ENCODE measurements at places on chromosomes 1 and 21. TPM values are rescaled to one million over a fixed set of nuclear protein-coding genes. Genes with fewer than 3 reads are reported as not detected.
A peak's percentile ranks its signal among the peaks of the same experiment; 100 is the strongest.

The FMO2 gene
- not detected for total RNA-seq

The DPYD gene
- 1.3 TPM for total RNA-seq

The TAL1 gene
- 0.30 TPM for total RNA-seq

The COL11A1 gene
- total RNA-seq = 41.0 TPM

GRCh38 chr1:23475134-23475628 is 8.8 kb downstream of the ASAP3 start:
- peak; percentile 95 for DNase-seq
- no peak overlapping the region for H3K27ac ChIP-seq
- no peaks in the 10 kb centered on the region for H3K27me3 ChIP-seq

DNA sequence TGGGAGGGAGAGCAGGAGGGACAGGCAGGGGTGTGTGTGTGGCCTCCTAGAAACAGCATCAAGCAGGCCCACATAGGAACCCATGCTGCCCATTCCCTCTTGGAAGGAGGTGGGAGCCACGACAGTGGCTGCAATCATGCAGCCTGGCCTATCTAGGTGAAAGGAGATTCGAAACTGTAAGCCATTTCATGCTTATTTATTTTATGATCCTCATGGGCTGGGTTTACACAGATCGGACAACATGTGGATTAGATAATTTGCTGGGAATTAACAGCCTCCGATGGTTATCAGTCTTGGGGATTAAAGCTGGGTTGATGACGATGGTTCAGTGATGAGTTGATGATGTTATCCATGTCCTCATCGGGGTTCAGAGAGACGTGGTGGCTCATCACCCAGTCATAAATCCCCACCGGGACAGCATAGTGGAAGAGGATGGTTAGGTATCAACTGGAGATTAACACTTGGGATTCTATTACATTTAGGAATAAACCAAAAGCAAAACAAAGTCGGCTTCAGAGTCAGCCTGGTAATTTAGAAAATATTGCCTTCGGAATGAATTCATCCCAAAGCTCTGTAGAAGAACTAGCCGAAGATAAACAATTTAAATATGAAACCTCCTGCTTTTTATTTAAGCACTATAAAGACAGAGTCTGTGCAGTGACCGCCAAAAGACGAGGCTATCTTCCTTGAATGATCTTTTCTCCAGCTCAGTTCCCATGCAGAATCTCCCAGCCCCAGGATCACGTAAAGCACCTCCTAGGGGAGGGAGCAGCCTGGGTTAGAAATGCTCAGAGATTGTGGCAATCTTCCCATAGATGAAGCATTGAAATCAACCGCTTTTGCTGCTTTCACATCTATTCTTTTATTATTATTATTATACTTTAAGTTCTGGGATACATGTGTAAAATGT is 252.8 kb downstream of the FOXD2 start:
- peaks cover 10% of the 10 kb centered on the region for H3K4me1 ChIP-seq
- no peaks in the 10 kb centered on the region for H3K36me3 ChIP-seq
- no peak for DNase-seq
- no peak overlapping the region for H3K27ac ChIP-seq

- H3K4me1 ChIP-seq = no peaks in the 10 kb centered on the region
- H3K27ac ChIP-seq = no peak overlapping the region
- no peaks in the 10 kb centered on the region for H3K27me3 ChIP-seq
- DNase-seq = no peak
- no peak overlapping the region for H3K4me3 ChIP-seq
- peaks cover 14% of the 10 kb centered on the region for H3K36me3 ChIP-seq
Observed at GRCh38 chr1:22524481-22524880, 38.8 kb upstream of the EPHA8 start.

- peaks cover 81% of the 10 kb centered on the region for H3K27me3 ChIP-seq
- no peaks in the 10 kb centered on the region for H3K36me3 ChIP-seq
- H3K4me3 ChIP-seq = peak within 1 kb of the TSS; percentile 36
- no peak within 1 kb of the TSS for H3K27ac ChIP-seq
Observed at GRCh38 chr1:154502066-154502743, at the start of the genes SHE and TDRD10. Gene SHE (minus strand): TSS chr1:154502412. CDS start chr1:154502026, 386 bp downstream. Gene TDRD10 (plus strand): TSS chr1:154502219. CDS start chr1:154506904, 4,685 bp downstream.

DNA sequence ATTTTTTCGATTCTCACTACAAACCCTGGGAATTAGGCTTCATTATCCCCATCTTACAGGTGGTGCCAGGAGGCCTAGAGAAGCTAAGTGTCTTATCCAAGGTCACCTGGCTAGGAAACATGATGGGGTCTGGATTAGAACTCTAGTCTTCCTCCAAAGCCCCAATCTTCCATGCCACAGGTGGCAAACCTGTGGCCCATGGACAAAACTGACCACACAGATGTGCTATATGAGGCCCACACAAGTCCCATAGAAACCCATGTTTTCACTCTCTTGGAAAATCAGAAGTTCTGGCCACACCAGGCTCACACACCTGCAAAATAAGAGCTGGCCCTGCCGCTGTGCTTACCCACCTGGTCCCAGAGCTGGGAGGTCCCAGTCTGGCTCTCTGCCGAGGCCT is 21.6 kb downstream of the VWA5B1 start:
- peaks cover 7% of the 10 kb centered on the region for H3K4me1 ChIP-seq
- no peaks in the 10 kb centered on the region for H3K36me3 ChIP-seq
- no peak for DNase-seq
- H3K27ac ChIP-seq = no peak overlapping the region
- H3K27me3 ChIP-seq = no peaks in the 10 kb centered on the region
- no peak overlapping the region for H3K4me3 ChIP-seq

DNA sequence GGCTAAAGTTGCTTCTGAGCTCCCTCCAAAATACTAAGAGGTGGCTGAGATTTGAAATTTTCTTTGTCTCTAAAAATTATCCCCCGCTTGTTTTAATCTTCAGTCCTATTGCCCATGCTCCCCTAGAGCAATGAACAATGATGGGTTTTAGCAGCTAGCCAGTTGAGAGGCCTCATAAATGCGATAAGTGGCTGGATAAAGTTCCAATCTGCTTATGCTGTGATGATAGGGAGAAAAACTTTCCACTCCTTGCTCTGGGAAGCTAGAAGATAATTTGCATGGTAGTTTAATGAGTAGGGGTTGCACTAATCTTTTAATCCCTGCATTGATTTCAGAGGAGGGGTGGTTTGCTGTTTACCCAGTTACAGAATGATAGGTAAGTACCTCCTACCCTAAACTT is 9.6 kb upstream of the PRPF3 start:
- no peak overlapping the region for H3K4me3 ChIP-seq
- H3K27ac ChIP-seq = no peak overlapping the region
- DNase-seq = no peak
- H3K36me3 ChIP-seq = peaks cover 3% of the 10 kb centered on the region
- H3K27me3 ChIP-seq = no peaks in the 10 kb centered on the region

GRCh38 chr1:30844631-30845030 is 63.9 kb downstream of the SDC3 start:
- no peak for DNase-seq
- no peaks in the 10 kb centered on the region for H3K36me3 ChIP-seq
- H3K27ac ChIP-seq = no peak overlapping the region
- H3K4me3 ChIP-seq = no peak overlapping the region
- H3K27me3 ChIP-seq = no peaks in the 10 kb centered on the region

DNA sequence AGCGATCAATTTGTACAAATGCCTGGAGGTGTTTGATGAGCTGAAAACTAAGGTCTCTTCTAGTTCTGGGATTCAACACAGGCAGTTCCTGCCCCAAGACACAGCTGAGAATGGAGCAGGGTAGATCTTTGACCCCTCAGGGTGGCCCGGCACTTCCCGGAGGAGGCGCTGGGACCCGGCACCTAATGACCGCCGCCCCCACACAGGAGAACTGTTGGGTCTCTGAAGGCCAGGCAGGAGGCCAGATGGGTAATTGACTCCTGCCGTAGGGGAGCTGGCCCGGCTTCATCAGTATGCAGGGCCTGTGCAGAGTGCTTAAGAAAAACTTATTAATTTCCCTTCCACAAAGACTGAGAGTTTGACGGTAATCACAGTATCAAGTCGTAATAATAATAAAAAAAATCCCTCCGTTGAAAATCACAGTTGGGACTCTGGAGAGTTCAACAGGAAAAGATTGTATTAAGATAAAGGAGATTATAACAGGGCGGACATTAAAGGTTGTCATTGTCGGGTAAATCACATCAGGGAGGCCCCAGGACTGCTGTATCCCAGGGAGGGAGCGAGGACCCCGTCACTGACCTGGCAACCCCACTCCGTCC is 51.7 kb downstream of the UBIAD1 start:
- H3K27me3 ChIP-seq = no peaks in the 10 kb centered on the region
- no peak overlapping the region for H3K27ac ChIP-seq
- H3K36me3 ChIP-seq = no peaks in the 10 kb centered on the region
- no peak for DNase-seq
- no peak overlapping the region for H3K4me3 ChIP-seq

DNA sequence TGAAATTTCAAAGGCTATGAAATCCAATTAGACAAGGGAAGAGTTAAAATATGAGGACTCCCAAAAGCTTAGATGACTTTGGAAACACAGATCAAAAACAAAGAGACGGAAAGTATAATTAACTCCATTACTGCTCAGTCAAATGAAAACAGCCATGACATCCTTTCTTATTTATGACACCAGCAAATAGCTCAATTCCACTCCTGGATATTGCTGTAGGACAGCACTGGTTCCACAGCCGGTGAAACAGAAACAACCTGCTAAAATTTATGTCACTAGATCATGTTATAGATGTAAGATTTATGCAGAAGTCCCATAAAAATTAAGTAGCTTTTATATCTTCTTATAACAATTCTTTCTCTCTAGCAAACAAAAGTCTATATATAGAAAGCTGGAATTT is 65.6 kb upstream of the RRP15 start:
- no peaks in the 10 kb centered on the region for H3K36me3 ChIP-seq
- no peak overlapping the region for H3K4me3 ChIP-seq
- no peak for DNase-seq
- no peaks in the 10 kb centered on the region for H3K27me3 ChIP-seq

GRCh38 chr1:19894218-19894617 is 12.0 kb downstream of the OTUD3 start:
- no peaks in the 10 kb centered on the region for H3K4me1 ChIP-seq
- DNase-seq = no peak
- H3K27ac ChIP-seq = no peak overlapping the region
- H3K27me3 ChIP-seq = no peaks in the 10 kb centered on the region

DNA sequence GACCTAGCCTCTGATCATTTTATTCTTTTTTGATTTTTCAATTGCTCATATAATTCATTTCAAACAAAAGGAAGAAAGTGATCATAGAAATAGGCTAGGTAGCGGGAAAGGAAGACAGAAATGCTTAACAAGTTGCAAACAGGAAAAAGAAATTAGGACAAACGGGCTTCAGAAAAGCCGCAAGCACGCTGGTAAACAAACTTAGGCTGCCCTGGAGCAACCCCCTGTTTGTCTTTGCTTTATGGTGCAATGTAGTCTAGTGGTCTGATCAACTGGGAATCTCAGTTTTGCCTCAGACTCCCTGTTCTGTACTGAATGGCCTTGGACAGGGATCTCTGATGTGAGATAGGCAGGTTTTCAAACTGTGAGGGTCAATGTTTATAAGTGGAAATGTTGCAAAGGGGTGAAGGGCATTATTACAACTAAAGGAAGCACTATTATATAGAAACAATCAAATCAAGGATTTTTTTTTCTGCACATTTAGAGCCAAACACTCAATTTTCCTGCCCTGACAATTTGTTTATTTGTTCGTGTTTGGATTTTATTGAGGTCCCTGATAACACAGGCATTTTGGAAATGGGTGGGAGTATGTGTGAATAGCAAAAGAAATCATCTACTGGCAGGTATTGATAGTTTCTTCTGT is 146.8 kb upstream of the NRIP1 start:
- H3K27ac ChIP-seq = no peak overlapping the region
- no peak overlapping the region for H3K4me3 ChIP-seq
- H3K36me3 ChIP-seq = no peaks in the 10 kb centered on the region
- H3K4me1 ChIP-seq = peaks cover 12% of the 10 kb centered on the region
- no peak for DNase-seq
- no peaks in the 10 kb centered on the region for H3K27me3 ChIP-seq

All from cardiac muscle cell (in vitro differentiated cells and primary cell).